NB4 (cell line): ENCODE measurements at places on chromosomes 1 and 21.
A peak's percentile ranks its signal among the peaks of the same experiment; 100 is the strongest.

GRCh38 chr21:28657566-28657965, 335.1 kb downstream of the LTN1 start:
- no peak for DNase-seq

GRCh38 chr1:203581841-203582240, 44.8 kb upstream of the ATP2B4 start:
- no peak for DNase-seq

DNA sequence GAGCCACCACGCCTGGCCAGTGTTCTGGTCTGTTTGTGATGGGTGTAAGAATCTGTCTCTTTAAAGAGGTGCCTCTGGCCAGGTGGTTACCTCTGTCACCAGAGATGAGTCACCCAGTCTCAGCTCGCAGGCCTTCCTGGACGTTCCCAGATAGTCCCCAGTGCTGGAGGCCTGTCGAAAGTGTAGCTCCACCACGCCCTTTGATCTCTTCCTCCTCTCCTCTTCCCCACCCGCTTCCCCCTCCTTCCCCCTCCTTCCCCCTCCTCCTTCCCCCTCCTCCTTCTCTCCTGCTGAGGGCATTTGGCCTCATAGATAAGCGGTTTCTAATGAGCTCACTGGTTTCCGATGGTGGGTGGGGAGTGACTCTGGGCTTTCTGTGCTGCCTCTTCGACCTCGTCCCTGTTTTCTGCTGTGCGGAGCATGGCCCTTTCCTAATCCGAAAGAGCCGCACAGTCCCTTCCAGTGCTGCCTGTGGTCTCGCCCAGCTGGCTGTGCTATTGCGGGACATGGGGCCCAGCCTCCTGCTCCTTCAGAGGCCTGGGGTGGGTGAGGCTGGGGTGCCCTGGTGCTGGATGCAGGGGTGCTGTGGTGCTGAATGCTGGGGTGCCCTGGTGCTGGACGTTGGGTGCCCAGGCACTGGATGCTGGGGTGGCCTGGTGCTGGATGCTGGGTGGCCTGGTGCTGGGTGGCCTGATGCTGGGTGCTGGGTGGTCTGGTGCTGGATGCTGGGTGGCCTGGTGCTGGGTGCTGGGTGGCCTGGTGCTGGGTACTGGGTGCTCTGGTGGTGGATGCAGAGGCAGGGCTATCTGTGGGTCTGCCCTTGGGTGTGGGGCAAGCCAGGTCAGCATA, 19.2 kb downstream of the AGPAT3 start:
- DNase-seq: peak; percentile 76

DNA sequence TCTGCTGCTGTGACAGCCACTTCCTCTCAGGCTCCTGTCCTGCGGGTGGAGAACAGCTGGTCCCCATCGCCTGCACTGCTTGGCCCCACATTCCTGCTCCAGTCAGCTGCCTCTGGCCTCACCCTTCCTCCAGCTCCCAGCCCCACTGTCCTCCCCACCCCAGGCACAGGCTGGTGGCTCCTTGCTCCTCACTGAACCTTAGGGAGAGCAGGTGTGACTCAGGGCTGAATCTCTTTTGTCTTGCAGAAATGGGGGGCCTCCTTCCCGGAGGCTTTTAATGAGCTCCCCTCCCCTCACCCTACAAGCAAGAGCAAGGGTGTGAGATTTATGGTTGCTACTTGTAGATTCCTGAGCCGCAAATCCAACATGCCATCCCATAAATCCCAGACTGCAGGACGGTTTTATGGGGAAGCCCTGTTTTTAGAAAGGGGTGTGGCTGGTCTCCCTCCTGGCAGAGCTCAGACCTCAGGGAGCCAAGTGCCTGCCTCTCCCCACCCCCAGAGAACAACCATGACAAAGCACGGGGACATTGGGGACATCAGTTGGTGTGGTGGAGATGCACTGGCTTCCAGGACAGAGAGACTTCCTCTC, 15.2 kb downstream of the CDK18 start:
- no peak for DNase-seq

GRCh38 chr1:226983247-226983991, 43.3 kb downstream of the COQ8A start:
- DNase-seq: no peak

DNA sequence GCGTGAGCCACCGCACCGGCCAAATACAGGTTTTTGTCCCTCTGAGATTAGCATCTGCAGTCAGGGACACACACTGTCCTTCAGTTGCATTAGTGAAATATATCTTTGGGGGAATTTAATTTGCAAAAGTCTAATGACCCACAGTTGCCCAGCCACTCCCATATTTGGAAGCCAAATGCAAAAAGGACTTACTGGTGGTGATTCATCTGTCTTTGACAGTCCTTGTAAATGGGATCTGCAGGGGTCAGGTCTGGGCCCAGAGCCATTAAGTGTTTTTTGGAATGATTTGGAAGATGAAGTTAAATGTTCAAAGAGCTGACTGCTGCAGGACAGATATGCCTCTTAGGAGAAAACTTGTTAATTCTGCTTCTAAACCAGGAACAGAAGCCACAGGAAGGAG, 44.6 kb upstream of the DNASE2B start:
- DNase-seq: no peak

- peak; percentile 5 for DNase-seq
Measured at GRCh38 chr1:238647877-238648276, 738.5 kb upstream of the CHRM3 start.

DNA sequence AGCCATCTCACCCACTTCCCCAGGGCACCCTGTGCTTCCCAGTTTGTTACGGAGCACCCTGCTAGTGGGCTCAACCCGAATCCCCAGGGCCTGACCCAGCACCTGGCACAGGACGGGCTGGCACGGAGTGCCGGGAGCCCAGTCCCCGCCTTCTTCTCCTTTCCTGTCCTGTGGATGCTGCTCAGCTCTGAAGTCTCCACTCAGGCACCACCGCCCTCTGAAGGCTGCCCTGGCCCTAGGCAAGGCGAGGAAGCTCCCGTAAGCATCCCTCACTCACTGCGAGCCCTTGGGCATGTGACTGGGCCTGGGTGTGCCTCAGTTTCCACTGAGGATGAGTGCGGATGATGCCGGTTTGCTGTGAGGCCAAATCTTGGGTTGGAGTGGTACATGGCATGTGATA, 21.8 kb downstream of the SLC1A7 start:
- DNase-seq: no peak

GRCh38 chr1:119549719-119550132, 42.7 kb downstream of the HSD3B1 start:
- peak; percentile 69 for DNase-seq

GRCh38 chr1:212967801-212968200, 17.5 kb downstream of the VASH2 start:
- DNase-seq: peak; percentile 48

- DNase-seq: no peak
Measured at GRCh38 chr1:93694039-93694438, 12.4 kb upstream of the BCAR3 start.

DNA sequence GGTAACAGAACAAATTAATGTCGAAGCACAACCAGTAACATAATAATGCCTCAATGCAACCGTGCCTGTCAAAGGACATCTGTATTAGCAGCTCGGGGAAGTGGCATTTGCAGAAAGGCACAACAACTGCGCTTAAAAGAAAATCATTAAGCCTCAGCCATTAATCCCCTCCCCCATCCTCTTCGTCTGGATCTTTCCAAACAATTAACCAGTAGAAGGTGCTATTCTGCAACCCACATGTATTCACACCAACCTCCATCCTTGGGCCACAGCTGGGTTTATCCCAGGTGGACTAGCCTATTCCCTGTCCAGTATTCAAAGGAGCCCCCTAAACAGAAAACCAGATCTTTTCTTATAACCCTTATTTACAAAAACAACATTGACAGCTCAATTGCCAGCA, 2.6 kb downstream of the RERE start:
- no peak for DNase-seq

DNA sequence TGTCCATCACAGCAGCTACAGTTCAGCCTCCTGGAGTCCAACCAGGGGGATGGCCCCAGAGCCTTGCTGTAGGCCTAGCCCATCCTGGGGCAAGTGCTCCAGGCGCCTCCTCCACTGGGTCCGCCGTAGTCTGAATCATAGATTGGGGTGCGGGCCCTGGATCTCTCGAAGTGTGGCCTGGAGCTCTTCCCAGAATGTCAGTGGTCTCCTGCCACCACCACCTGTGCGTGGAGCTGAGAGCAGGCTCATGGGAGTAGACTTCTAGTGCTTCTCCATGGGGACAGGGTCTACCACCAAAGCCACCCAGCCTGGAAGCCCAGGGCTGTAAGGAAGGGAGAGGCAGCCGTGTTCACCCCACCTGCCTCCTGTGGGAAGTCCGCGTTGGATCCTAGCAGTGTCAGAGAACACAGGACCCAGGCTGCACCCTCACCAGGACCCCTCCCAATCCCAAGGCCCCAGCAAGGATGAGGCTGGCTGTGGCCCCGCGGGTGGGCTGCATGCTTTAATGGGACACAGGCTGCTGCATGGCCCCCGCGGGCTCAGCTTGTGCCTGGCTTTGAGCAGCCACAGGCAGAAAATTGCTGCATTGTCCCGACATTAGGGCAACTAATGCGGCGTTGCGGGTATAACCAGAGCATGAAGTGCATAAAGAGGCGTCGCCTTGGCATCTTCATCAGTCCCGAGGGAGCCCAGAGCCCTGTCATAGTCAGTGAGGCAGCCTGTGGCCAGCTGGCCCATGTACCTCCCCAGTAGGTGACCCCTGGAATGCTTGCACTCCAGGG, 735 bp upstream of the HES3 start:
- no peak for DNase-seq

DNA sequence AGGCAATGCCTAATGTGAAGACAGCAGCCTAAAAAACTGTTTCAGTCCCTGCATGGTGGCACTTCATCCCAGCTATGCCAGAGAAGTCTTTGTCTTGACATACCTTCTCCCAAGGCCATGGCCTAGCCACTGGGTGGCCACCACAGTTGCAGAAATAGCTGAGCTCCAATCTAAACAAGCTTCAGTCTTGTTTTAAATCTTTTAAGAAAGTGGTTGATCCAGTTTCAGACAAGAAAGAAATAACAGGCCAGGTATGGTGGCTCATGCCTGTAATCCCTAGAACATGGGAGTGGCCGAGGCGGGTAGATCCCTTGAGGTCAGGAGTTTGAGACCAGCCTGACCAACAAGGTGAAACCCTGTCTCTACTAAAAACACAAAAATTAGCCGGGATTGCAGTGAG, 600.0 kb upstream of the PLXNA2 start:
- DNase-seq: no peak

- DNase-seq: no peak
Measured at GRCh38 chr1:162475539-162476185, 22.0 kb upstream of the UHMK1 start.

DNA sequence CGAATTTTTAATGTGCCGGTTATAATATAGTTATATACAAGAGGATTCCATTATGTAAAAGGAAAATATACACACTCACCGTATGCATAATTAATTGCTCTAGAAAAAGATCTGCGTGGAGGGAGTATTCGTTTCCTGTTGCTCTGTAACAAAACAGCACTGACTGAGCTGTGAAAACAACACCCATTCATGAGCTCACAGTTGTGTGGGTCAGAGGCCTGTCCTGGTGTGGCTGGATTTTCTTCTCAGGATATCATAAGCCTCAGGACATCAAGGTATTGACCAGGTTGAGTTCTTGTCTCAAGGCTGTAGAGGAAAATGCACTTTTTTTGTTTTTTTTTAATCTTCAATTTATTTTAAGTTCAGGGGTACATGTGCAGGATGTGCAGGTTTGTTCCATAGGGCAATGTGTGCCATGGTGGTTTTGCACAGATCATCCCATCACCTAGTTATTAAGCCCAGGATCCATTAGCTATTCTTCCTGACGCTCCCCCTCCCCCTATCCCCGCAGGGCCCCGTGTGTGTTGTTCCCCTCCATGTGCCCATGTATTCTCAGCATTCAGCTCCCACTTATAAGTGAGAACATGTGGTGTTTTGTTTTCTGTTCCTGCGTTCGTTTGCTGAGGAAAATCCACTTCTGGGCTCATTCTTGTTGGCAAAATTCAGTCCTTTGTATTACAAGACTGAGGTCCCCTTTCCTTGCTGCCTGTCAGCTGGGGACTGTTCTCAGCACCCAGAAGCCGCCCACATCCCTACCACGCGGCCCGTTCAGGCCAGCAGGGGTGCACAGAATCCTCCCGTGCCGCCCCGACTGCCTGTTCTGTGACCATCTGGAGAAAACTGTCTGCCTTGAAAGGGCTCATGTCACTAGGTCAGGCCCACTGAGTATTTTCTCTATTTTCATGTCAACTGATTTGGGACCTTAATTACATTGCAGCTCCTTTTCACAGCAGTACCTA, 87.4 kb upstream of the ERRFI1 start:
- peak; percentile 48 for DNase-seq

DNA sequence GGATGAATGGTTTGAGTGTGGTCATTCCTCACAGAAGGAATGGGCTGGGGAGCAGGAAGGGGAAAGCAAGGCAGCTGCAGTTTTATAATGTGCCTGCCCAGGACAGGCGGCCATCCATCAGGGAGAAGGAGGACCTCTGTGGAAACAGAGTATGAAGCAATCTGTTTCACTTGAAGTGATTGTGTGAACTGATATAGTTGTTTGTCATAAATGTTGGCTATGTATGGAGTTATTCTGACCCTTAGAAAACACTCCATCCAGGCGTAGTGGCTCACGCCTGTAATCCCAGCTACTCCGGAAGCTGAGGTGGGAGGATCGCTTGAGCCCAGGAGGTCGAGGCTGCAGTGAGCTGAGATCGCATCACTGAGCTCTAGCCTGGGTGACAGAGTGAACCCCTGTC, 46.5 kb downstream of the NENF start:
- DNase-seq: no peak
